ENCODE measurements at places on chromosomes 16 and 17. TPM values are rescaled to one million over a fixed set of nuclear protein-coding genes. Genes with fewer than 3 reads are reported as not detected.

Gene B3GNT9
- total RNA-seq: 1.3 TPM

Gene ARHGAP27
- total RNA-seq: 23.1 TPM

- no peak for DNase-seq
Observed at GRCh38 chr17:52410781-52411180, 252.3 kb upstream of the CA10 start.

- no peak for DNase-seq
Observed at GRCh38 chr16:30802936-30803335, 15.9 kb upstream of the ZNF629 start.

DNA sequence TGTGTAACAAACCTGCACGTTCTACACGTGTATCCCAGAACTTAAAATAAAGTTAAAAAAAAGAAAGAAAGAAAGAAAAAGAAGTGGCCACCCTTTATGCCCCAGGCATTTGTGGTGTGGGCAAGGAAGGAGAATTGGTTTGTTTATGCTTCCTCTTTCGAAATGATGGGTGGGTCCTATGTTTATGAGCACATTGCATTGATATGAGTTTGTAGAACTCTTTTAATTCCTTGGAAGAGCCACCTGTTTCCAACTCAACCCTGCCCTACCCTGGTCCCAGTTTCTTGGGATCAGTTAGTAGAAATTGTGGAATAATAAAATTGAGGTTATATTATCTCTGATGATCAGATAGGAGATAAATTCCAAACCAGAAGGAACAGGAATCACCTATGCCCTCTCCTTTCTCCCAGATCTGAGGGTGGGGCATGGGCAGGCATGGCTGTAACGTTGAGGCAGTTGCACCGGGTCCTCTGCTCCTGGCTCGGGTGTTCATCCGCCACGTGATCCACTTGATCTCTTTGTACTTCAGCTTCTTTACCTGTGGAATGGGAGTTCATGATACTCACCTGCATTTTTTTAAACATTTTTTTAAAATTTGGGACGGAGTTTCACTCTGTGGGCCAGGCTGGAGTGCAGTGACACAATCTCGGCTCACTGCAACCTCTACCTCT is 15.9 kb downstream of the CHAD start:
- DNase-seq: no peak

DNA sequence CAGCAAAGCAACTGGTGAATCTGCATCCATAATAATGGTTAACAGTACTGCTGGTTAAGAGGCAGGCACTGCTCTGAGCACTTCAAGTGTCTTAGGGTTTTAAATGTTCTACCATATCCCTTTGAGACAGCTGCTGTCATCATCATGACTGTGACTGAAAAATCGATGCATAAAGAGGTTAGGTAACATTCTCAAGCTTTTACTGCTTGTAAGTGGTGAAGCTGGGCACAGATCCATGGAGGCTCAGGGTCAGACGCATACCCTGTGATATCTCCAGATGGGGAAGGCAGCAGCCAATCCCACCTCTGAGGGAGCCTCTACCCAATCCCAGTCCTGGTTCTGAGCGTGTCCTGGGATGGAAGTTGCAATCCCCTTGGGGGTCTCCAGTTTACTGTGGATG is 57.6 kb upstream of the SOX9 start:
- DNase-seq: no peak
